Activated T-helper 17 cell treated with anti-CD3 and anti-CD28 coated beads, Interleukin-2, amount 50 U/mL, for 72 hours (primary cell): ENCODE measurements at places on chromosomes 6 and 20. TPM values are rescaled to one million over a fixed set of nuclear protein-coding genes. Genes with fewer than 3 reads are reported as not detected.

Gene NRN1
- 14.7 TPM for total RNA-seq

DNA sequence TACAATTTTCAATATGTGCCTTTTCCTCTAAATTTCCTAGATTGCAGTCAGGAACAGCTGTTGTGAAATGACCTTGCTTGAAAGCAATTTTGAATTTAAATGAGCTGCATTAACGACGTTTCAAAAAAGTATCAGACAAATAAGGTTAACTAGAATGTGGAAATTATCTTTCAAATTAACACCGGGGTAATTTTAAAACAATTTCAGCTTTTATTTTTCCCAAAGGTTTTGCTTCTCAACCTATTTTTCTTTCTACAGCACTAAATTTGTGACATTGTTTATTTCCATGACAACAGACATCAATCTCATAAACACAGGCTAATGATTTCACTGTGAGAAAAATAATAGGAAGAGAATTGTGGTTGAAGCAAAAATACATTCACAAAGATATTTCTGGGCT is 38.5 kb downstream of the COL12A1 start:
- ATAC-seq = no peak

DNA sequence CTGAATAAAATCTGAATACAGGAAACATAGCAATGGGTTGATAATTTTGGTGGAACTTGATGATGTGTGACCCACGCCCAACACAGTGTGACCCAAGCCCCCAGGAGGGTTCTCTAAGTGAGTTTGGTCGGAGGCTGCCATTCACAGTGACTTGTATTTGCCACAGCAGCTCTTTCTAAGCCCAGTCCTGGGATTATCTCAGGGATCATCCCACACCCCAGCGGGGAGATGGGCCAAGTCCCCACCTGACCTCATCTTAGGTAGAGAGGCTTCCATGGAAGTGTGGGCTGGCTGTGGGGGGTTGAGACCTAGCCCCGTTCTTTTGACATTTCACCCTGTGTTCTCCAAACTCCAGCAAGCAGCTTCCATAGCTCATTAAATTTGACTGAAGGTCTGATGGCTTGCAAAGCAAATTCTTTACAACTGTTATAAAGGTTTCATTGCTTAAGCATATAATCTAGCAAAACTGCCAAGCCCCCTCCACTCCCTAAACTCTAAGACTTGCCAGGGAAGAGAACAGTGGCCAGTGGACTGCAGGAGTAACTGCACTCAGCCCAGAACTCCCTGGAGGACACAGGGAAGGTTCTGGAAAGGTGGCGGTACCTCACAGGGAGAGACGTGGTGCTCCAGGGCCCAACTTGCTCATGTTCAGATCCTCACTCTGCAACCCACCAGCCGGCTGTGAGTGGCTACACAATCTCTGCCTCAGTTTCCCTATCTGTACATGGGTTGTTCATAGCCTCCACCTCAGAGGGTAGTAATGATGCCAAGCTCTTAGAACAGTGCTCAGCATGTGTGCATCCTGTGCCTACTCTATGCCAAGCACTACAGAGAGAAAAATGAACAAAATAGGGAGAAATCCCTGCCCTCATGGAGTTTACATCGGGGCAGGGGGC is 1.0 kb upstream of the PCK1 start:
- no peak for ATAC-seq

DNA sequence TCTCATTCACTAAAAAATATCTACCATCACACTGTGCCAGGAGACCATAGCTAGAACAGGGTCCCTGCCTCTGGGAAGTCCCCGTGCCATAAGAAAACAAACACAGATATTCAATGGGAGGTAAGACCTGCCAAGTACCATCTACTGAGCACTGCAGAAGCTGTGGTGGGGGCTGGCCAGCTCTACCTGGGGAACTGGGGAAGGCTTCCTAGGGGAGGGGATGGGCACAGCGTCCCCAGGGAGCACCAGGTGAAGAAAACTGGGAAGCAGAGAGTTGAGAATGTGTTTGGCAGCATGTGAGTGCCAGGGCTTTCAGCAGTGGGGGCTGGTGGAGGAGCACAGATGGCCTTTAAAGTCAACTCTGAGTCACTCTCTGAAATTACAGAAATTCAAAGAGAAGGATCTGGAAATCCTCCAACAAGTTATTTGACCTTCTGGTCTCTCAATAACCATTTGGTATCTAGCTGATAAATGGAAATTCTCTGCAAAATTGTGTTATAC is 85.2 kb downstream of the SHLD1 start:
- ATAC-seq = peak; percentile 69

GRCh38 chr6:8236956-8237355 is 134.6 kb upstream of the EEF1E1 start:
- ATAC-seq = no peak

- peak; percentile 88 for ATAC-seq
Observed at GRCh38 chr6:151413372-151414145, 22.2 kb upstream of the ZBTB2 start.
